D721Med (cell line): ENCODE measurements at places on chromosomes 5 and 9.

- DNase-seq: no peak
These were observed 281.9 kb downstream of the DNAH5 start for GRCh38 chr5:13662626-13663025.

- DNase-seq: no peak
These were observed 2.0 kb downstream of the GALNT12 start for GRCh38 chr9:98809311-98810101.

DNA sequence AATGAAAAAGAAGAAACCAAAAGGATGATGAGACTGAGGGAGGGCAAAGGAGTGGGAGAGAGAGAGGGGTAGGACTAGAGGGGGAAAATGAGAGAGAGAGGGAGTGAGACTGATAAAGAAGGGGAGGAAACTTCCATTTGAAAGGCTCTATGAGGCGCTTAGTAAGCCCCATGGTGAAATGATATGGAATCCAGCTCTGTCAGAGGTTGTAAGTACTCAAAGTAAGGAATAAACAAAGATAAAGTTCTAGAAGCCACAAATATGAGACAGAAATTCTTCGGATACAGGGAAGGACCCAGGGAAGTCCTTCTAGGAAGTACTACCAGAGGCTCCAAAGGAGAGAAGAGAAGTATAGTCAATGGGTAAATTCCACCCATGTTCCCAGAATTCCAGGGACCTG, 21.7 kb upstream of the VLDLR start:
- DNase-seq: no peak

DNA sequence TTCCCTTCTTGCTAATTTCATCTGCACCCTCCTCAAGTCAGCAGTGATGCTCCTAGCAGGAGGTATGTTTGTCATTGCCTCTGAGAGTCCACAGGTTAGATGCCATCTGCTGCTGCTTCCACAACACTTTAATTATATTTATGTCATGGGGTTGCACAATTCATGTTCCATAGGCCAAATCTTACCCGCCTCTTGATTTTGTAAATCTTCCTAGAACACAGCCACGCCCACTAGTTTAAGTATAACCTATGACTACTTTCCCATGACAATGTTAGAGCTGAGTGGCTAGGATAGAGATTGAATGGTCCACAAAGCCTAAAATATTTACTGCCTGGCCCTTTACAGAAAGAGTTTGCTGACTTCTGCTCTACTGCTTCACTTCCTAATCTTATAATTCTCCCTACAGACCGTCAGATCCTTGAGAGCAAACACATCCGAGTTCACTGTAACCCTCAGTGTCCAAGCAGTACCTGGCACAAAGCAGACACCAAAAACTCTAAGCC, 21.1 kb downstream of the LIFR start:
- no peak for DNase-seq

- no peak for DNase-seq
These were observed 24.4 kb upstream of the GRPEL2 start for GRCh38 chr5:149320791-149321330.

DNA sequence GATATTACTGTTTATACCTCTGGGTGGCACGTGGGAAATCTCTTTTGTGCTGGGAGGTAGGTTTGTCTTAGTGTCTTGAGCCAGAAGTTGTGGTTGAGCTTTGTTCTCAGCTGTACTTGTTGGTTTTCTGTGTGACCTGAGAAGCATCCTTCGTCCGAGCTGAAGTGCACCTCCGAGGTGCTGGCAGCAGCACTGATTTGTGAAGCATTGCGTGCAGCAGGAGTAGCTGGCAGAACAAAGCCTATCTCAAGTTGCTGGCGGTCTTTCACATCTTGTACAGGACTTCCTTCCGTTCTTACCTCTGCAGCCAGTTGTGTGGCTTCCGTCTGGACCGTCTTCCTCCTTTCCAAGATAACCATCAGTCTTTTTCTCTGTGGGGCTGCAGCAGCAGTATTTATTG, 4.3 kb downstream of the PRRC2B start:
- no peak for DNase-seq

DNA sequence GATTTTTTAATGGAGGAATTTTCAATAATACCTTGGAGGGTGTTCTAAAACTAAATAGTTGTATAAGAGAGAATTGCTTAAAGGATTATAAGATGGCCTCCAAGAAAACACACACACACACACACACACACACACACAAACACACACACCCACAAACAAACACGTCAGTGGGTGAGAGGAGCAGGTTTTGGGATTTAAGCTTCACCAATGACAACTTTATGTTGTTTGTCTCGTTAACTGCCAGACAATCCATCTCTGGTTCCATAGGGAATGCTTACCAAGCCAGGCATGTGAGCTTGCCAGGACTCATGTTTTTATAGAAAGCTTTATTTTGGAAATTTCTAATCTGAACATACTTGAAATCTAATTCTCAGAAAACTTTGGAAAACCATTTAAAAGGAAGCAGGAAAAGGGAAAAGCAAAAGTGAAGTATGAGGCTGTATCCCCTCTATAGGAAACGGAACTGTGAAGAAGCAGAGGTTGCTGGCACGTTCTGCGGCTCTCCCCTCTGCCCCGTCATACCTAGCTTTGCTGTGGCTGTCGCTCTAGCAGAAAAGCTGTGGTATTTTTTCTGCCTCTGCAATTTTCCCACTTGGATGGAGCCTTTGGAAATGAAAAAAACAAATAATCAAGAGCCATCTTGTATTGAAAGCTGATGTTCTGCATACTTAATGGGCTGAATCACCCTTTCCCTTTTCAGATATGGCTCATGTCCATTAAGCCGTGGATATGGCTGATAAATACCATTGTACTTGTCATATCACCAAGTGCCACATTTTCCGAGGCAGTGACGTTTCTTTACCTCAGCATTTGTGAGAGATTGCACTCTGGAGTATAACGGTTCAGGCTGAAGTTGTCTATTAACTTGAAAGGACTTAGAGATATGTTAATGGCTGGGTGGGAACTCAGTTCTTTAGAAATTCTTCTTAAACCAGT, 112.7 kb downstream of the NTRK2 start:
- no peak for DNase-seq

GRCh38 chr9:4365055-4365454, 65.2 kb upstream of the GLIS3 start:
- DNase-seq: no peak

- no peak for DNase-seq
These were observed 46.6 kb downstream of the ARHGAP26 start for GRCh38 chr5:142816531-142817430.

DNA sequence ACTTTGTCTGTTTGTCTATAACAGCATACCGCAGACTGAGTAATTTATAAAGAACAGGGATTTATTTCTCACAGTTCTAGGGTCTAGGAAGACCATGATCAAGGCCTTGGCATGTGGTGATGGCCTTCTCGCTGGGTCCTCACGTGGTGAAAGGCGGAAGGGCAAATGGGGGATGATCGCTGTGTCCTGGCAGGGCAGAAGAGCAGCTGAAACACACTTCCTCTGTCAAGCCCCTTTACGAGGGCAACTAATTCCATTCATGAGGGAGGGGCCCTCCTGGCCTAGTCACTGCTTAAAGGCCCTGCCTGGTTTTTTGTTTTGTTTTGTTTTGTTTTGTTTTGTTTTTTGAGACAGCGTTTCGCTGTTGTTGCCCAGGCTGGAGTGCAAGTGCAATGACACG, 41.9 kb upstream of the UBTD2 start:
- no peak for DNase-seq

DNA sequence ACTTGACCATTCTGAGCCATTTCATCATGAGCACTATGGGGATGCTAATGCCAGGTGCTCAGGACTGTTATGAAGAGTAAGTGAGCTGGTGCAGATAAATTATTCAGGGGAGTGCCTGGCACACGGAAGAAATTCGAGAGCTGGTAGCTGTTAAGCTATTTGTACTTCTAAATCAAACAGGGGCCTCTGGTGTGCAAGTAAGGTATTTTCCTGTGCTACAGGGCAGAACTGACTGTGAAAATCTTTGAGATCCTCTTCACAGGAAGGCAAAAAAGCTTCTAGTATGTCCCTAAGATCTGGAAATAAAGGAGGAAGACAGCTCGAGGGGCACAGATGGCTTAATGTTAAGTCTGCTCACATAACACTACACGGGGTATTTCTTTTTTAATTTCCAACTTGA, 106.3 kb upstream of the SPOCK1 start:
- no peak for DNase-seq

DNA sequence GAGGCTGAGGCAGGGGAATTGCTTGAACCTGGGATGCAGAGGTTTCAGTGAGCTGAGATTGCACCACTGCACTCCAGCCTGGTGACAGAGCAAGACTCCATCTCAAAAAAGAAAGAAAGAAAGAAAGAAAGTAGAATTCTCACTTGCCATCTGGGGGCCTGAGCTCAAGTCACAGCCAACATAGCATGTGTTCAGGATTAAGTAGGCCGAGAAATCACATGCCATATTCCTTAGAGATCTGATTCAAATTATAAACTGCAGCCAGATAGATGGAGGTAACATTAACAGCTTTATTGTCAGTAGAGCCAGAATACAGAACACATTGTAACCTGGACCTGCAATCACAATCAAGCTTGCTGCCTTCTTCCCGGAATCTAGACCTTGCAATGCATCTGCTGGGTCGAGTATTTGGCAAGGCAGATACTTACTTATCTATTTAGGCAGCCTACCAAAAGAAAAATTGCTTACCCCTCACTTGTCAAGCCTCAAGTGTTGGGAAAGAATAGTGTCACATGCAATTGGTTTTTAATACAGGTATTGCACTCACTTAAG, 173.7 kb downstream of the CPLANE1 start:
- no peak for DNase-seq

- DNase-seq: no peak
These were observed 5.9 kb upstream of the PRKACG start for GRCh38 chr9:69019808-69020207.
